ENCODE measurements at places on chromosomes 13 and 19.
A peak's percentile ranks its signal among the peaks of the same experiment; 100 is the strongest.

DNA sequence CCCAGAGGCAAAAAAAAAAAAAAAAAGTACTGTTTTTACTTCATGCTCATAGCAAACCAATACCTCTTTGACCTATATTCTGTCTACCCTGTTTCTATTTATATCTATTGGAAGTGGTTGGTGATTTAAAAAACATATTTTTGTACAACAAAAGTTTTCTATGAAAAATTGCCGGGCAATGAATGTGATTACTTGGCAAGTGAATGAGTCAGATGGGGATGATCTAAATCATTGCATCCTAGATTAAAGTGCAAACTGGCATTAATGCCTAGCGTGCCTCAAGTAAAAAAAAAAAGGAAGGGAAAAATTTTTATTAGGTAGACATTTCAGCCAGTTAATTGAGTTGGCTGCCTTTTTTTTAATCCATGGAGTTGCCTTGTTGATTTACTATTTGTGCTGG is 500.6 kb downstream of the KCTD12 start:
- peak; percentile 7 for DNase-seq

- DNase-seq, result peak; percentile 64
These were observed 2.4 kb downstream of the GADD45B start for GRCh38 chr19:2478278-2478755.

DNA sequence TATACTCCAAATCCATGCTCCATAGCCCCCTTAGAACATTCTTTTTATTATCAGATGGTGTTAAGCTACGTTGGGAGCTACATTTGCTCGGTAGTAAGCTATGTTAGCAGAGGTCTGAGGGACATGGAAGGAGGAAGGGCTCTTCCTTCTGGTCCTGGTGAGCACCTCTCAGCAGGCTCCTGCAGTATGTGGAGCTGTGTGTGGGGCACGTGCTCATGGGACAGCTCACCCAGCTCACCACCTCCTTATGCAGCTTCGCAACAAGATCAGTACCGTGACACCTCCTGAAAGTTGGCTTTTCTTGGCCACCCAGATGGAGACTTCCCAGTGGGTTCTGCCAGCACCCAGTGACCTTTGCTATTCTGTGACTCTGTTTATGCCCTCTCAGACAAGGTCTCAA is 400.5 kb upstream of the SLC10A2 start:
- DNase-seq, result no peak

DNA sequence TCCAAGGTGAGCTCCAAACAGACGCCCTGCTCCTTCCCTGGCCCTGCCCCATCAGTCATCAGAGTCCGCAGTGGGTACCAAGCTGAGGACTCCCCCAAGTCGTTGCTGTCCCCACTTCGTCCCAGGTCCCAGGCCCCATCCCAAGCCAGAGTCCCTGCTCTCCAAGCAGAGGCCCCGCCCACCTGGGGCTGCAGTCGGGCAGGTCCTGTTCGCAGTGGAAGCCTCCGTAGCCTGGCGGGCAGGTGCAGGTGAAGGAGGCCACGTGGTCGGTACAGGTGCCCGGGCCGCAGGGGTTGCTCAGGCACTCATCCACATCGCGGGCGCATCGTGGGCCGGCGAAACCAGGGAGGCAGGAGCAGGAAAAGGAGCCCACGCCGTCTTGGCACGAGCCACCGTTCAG is 19.4 kb downstream of the NOTCH3 start:
- no peak for DNase-seq

- DNase-seq, result no peak
These were observed 724.5 kb downstream of the SLITRK6 start for GRCh38 chr13:85074543-85075313.

- peak; percentile 14 for DNase-seq
These were observed 102.3 kb downstream of the STOML3 start for GRCh38 chr13:38888309-38888708.

DNA sequence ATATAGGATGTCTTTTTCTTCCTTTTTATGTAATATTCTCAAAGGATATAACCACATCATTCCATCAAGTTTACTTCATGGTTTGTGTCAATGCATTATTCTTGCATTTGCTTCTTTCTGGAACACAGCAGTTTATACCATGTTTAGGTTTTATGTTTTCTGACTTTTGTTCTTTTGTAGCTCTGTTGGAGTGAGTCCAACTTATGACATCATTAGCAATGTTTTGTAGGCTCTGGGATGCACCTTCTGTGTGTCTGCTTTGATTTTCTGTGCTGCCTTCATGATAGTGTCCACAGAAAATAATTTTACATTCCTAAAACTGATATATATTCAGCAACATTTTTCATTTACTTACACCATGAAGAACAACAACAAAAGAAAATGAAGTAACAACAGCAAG is 68.9 kb downstream of the SHISA2 start:
- DNase-seq, result no peak

DNA sequence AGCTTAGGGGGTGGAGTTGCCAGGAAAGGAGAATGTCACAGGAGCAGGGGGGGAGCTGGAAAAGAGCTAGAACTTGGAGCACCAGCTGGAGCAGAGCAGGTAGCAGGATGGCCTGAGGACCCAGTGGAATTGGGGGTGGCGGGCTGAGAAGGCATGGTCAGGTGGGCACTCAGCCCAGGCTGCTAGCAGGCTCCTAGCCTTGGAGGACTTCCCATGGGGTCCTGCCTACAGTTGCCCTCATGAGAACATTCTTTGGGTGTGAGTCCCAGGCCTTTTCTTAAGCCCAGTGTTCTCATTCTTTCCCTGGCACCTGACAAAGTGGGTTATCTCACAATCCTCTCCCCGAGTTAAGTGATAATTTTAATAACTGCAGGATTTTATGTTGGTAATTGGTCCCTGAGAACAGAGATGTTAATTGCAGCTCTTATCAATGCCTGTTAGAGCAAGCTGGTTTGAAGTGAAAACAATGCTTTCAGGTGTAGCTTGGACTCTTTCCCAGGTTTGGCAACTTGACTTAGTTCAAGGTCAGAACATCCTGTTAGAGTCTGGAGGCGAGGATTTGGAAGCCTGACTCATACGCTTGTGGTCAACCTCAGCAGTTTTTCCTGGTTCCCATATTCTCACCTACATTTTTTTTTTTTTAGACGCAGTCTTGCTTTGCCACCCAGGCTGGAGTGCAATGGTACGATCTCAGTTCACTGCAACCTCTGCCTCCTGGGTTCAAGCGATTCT is 18.1 kb upstream of the OLFM4 start:
- no peak for DNase-seq

Measured in stromal cell of bone marrow (primary cell).